Frontal cortex (tissue), 4 donors: ENCODE measurements at places on chromosomes 7 and 10. TPM values are rescaled to one million over a fixed set of nuclear protein-coding genes. Genes with fewer than 3 reads are reported as not detected.

- no peak for DNase-seq
Measured at GRCh38 chr10:35270100-35270499, 66.2 kb upstream of the CCNY start.

DNA sequence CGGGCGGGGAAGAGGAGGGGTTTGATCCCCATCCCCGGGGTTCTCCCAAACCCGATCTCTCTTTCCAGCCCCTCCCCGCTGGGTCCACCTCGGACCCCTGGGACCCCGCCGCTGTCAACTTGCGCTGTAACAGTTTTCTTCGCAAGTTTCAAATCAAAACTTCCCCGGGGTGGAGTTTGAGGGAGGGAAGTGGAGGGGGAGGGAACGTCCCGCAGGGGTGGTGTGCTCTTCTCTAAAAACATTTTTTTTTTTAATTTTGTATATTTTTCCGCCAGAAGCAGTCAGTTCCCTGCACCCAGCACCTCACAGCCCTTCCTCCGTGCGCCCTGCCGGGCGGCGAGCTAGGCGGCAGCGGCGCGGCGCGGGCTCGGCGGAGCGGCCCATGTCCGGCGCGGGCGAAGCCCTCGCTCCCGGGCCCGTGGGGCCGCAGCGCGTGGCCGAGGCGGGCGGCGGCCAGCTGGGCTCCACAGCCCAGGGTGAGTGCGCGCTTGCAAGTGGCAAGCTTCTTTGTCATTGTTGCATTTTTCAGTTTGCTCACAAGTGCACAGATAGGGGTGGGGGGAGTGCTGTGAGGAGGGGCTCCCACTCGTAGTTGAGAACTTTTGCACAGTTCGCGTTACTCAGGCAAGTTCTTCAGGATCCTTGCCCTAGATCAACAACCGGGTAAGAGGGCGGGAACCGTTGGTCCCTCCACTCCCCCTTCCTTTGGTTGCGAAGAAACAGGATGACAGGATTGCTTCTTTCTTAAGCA, 933 bp downstream of the MDFIC start:
- DNase-seq, result peak; percentile 29

Gene VAX1
- total RNA-seq, result 1.2 TPM

Gene SEC31B
- 3.7 TPM for total RNA-seq

Gene ASB15
- not detected for total RNA-seq

GRCh38 chr7:86644282-86645224, 844 bp downstream of the GRM3 start:
- peak; percentile 20 for DNase-seq

- DNase-seq, result no peak
Measured at GRCh38 chr10:96288151-96288621, 16.0 kb upstream of the DNTT start.

DNA sequence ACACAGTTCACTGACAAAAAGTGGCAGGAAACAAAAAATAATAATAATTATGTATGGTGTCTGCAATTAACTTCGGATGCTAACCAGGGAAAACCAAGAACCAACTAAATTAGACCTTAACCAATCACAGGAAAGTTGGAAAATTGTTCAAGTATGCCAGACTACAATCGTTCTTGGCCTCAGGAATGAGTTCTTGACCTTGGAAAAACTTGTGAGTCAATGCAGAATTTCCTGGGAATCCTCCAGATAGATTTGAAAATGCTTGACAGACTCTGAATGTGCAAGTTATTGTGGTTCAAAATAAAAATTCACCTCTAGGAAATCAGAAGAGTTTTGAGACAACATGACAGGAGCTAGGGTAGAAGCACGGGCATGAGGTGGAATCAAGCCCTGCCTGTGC, 171.5 kb downstream of the C7orf25 start:
- no peak for DNase-seq

DNA sequence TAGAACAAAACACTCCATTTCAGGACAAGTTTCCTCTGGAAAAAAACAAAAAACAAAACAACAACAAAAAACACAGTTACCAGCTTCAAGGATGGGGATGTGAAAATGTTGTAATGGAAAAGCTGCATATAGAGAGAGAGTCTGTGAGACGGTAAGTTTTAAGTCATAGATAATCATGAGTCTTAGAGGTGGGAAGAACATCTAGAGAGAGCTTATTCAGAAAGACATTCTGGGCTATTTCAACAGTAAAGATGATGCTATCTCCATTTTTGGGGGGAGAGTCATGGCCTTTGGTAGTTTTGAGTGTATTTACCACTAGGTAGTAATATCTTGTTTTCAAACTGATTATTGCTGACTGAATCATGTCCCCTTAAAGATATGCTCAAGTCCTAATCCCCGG, 23.3 kb upstream of the INPP5F start:
- no peak for DNase-seq

- DNase-seq, result no peak
Measured at GRCh38 chr10:31635415-31636065, 293.1 kb downstream of the ARHGAP12 start.

DNA sequence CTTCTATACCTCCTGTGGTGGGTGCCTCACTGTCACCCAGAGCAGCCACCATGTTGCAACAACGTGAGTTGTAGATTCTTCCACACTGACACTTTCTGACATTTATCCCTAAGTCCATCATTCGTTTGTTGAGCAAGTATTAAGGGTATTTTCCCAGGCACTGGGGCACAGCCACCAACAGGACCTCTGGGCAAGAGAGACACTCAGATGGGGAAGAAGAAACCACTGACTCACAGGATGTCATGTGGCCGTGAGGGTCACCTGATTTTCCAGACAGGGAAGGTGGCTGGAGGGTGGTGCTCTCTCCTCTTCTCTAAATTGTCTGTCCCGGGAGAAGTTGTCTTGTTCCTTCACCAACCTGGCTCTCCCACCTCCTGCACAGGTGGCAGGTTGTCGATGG, 51.7 kb upstream of the PPIF start:
- DNase-seq, result no peak

GRCh38 chr10:60035984-60036383, 129.6 kb upstream of the CCDC6 start:
- DNase-seq, result no peak

Gene LRRN3
- total RNA-seq, result 153 TPM

DNA sequence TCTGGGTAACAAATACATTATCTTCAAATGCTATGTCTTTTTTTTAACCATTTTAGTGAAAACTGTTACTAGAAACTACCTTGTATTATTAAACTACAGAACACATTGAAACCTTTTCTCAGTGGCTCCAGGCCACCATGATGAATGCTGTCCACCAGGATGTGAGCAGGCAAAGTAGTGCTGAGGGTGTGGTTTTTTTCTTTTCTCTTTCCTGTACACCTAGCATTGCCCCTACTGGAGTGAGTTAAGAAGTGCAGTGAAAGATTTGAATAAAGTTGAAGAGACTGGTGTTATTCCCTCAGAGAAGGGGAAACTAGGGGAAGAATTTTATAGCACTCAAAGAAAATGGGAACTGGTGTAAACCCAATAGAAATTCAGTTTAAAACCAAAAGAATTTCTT, 120.0 kb upstream of the SAMD8 start:
- DNase-seq, result no peak

Gene MMP21
- total RNA-seq, result 0.41 TPM

Gene WASL
- 19.2 TPM for total RNA-seq

DNA sequence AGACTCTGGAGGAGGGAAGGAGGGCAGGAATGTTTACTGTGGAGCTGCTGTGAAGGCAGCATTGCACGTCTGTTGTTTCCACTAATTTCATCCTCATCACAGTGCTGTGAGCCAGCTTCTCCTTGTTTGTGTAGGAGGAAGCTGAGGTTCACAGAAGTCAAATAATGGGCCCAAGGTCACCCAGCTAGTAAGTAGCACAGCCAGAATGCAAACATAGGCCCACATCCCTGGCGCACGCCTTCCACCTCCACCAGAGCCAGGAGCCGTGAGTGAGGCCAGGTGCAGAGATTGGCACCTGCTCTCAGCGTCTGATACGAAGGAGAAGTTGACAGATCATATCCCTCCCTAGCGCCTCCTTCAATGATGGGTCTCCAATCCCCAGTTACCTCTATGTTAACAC, 93.6 kb downstream of the HTR5A start:
- DNase-seq, result no peak

Gene TMEM196
- total RNA-seq, result 18.8 TPM

Gene BMPER
- total RNA-seq, result 2.9 TPM

- no peak for DNase-seq
Measured at GRCh38 chr7:10708447-10708846, 265.2 kb upstream of the PHF14 start.

DNA sequence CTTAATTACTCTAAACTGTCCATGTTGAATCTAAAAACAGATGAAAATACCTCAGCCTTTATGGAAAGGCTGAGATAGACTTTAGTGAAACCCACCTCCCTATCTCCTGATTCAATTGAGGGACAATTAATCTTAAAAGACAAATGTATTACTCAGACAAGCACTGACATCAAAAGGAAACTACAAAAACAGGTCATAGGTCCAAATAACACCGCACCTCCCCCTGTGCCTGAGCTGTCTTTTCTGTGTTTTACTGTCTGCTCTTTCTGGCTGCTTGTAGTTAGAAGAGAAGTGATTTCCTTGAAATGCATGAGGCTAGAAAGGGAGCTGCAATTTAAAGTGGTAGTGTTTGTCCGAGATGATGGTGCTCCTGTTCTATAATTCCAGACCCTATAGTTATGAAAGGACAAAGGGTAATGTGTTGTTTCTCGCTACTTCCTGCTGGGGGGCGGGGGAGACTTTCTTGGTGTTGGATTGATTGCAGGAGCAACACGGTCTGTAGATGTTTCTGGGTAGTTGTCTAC, 16.0 kb downstream of the AKR1C8 start:
- no peak for DNase-seq

DNA sequence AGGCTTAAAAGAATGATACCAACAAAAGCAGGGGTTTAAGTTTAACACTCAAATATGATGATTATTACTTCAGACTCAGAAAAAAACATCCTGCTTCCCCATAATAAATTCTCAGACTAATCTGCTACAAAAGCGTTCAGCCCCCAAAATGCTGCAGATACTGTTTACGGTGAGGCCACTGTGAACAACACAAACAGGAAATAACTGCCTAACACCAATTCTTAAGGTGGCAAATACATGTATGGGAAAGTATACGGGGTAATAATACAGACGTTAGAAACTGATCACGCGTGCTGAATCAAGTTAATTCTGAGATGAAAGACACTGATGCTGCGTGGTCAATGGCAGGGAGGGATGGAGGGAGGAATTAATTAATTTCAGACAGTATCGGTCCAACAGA, 62.0 kb upstream of the RHEB start:
- DNase-seq, result no peak

DNA sequence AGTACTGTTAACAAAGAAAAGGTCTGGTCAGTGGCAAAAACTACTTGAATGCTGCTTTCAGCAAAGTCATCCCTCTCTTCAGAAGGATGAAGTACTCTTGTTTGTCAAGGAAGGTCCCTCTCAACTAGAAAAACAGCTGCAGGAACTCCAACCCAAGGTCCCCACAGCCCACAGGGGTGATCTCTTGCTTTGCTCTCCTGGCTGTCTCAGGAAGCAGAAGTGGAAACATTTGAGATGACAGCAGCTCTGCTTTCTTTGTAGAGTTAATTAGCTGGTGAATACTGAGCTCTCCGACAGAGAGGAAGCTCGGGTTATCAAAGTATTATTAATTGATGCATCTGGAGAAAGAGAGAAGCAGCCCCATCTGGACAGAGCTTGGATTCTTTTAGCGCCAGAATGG, 25.4 kb upstream of the LRGUK start:
- no peak for DNase-seq

DNA sequence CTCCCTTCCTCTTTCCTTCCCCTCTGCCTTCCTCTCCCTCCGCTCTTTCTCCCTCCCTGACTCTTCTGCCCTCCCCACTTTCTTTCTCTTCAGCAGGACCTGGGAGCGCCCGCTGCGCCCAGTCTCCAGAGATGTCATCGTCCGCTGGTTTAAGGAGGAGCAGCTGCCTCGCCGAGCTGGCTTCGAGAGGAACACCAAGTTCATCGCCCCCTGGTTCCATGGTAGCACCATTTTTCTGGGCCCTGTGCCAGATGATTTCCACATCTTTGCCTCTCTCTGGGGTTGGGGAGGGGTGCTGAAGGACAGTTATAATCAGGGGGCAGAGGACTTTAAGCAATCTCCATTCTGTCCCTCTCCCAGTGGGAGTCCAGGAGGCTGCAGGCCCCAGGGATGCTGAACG, 71.6 kb downstream of the SH2D4B start:
- DNase-seq, result no peak

Gene ANXA8
- total RNA-seq, result not detected

Gene LCOR
- total RNA-seq, result 52.2 TPM

Gene TNKS2
- 92.5 TPM for total RNA-seq

GRCh38 chr7:31134246-31135188, 82.4 kb downstream of the ADCYAP1R1 start:
- peak; percentile 55 for DNase-seq

GRCh38 chr7:43198599-43199090, 86.2 kb downstream of the HECW1 start:
- no peak for DNase-seq

DNA sequence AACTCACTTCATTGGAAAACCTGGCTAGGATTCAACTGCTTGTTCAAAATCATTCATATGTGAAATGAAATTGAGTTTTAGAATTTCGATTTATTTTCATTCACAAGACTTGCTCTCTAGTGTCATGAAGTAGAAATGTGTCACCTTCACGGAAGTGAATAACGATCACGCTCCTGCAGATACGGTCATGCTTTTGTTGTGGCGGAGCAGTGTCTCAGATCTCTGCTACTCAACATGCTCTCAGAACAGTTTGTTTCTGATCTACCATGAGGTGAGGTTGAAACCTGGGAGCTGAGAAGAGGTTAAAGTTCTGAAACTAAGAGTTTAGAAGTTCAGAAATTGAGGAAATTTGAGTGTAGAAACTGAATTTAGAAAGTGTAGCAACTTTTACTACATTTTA, 13.8 kb upstream of the PITRM1 start:
- DNase-seq, result no peak

DNA sequence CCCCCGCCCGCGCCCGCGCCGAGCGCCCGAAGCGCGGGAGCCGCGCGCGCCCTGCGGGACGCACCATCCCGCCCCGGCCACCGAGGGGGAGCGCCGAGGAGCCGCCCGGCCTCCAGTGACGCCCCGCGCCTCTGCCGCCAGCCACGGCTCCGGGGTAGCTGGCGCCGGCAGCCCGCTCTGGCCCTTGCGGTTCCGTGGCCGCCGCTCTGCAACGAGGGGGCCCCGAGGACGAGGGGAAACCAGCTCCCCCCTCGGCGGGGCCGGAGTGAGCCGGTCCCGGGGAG, at the start of gene PAXIP1:
PAXIP1 (minus strand) TSS at position 33 of the 284 bp plus-strand sequence. CDS start 195 bp downstream, outside the sequence.
- DNase-seq, result no peak
